ENCODE measurements at places on chromosomes 2 and 18.

DNA sequence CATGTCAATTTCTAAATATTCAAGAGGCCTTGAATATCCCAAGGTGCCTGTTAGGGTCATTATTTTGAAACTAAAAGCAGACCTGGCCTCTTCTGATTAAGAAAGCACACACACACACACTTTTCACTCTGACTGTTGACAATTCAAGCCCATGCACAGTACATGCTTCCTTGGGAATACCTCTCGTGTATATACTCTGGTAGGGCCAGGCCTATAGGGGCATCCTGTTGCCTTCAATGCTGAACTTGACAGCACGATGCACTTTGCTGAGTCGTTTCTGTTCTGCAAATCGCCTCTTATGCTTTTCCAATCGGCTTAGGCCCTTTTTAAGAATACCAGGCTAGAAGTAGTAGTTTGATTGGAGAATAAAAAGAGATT, 40.6 kb downstream of the IWS1 start:
- no peak for DNase-seq

- DNase-seq: no peak
Observed at GRCh38 chr2:11681722-11682589, 12.0 kb upstream of the NTSR2 start.

DNA sequence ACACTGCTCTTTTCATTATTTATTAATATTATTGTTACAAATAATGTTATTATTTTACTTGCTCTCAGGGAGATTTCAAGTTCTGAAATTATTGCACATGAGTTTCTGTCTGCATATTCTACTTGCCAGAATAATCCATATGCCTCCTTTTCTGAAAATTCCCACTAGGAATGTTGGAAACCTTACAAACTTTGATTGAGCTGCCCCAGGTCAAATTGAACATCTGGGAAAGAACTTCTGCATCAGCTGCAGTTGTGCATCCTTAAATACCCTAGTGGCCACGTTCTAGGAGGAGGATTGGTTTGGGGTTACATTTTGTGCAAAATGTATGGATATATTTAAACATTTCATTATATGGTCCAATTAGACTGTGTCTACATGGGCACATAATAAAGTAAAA, 1302.7 kb upstream of the PIK3C3 start:
- DNase-seq: no peak

GRCh38 chr2:230224458-230224857, 1.1 kb upstream of the SP140 start:
- DNase-seq: no peak

DNA sequence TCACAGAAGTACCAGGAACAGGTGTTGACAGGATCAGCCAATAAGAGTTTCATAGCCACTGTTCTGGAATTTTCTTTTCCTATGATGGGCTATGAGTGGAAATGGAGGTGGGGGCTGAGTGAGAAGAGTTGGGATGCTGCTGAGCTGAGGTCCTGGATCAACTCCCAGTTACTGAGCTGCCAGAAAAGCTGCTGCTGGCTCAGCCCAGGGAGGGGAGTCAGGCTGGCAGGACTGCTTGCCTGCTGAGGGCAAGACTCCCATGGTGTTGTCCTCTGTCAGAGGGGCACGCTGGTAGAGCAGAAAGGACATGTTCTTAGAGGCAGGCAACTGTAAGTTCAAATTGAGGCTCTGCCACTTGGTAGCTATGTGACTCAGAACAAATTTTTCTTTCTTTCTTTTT, 11.8 kb downstream of the TPGS2 start:
- DNase-seq: no peak

- DNase-seq: no peak
Observed at GRCh38 chr2:65586516-65586915, 154.1 kb upstream of the SPRED2 start.

DNA sequence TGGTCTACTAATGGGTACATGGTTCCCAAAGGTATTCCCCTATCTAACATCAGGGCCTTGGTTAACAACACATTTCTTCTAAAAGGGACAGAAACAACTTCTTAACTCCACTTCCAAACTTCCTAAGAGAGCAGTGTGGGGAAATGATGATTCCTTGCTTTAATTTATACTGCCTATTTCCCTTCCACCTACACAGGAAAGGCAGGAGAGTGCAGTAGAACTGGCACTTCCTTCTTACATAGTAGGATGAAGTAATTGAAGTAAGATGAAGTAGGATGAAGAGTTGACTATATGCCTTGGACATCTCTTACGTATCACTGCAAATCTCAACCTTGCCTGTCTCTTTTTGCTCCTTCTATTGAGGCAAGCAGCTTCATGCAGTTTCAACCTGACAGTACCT, 54.7 kb downstream of the CD28 start:
- DNase-seq: no peak

- no peak for DNase-seq
Observed at GRCh38 chr2:10452312-10452711, 4.2 kb upstream of the ODC1 start.

DNA sequence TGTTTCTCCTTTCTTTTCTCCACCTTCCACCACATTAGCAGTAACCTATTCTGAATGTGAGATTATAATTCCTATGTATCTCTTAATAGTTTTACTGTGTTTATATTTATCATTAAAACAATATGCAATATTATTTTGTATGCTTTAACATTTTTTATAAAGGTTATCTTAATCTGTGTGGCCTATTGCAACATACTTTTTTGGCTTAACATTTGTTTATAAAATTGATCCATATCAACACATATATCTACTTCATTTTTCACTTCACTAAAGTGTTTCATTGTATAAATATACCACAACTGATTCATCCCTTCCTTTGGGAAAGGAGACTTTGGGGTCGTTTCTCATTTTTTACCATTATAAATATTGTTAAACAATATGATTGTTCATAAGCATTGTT, 48.6 kb downstream of the ATP9B start:
- no peak for DNase-seq

DNA sequence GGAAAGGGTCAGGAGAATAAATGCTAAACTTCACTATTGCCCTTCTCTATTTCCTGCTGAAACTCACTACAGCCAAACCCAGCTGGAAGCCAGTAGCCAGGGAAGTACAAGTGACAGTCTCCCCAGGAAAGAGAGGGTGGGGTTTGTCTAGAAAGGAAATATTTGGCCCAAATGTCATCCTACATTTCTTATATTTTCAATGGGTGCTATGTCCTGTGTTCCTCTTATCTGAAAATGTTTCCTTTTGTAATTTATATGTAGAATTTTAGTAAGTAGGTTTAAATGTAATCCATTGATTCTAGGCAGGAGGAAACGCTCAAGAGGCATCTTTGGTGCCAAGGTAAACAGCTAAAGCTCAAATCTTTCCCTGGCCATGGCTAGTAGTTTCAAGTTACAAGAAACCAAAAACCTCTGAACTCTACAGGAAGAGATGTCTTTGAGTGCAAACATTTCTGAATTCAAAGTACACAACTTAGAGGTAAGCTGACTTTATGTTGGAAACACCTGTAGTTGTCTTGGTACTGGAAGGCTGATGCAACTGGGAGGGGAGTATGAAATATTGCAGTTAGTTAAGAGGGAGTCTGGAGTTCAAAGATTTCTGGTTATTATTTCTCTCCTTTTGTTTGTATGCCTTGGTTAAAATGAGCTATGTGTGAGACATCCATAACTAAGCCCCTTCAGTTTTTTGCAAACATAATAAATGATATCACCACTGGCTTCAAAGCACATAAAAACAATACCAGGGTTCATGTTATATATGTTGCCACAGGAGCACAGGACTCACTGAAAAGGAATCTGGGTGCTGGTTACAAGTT, 356.1 kb upstream of the ZC3H15 start:
- no peak for DNase-seq

DNA sequence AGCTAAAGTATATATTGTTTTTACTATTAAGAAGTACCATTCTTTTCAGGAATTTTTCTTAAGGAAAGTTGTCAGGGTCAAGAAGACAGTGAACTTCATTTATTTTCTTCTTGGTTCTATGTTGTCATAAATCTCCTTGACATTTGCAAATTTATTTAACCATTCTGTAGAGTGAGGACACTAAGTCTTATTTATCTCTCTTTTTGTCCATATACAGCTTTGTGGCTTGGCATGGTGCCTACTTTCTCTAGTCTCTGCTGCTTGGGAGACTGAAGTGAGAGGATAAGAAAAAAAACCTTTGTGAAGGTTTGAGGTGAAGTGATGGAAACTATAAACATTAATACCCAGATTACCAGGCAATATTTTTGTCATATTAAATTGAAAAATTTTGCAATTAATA, 1389.4 kb downstream of the SUCLG1 start:
- DNase-seq: no peak

DNA sequence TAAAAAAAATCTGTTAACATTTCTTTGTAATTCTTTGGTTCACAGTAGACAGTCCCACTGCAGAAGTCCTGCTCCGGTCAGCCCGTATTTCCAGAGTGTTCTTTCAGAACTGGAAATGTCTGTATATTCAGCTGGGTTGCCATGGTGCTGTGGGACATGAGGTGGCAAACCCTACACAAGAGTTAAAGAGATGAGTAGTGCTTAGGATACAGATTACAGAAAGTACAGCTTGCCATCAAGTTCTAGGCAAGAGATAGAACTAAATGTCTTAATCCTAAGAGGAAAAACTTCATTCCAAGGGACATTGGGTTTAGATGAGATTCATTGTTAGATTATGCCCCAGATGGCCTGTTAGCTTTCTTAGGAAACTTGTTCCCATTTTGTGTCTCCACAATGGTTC, 60.1 kb downstream of the FMNL2 start:
- DNase-seq: no peak

- no peak for DNase-seq
Observed at GRCh38 chr2:232024457-232024856, 62.9 kb downstream of the DIS3L2 start.

GRCh38 chr2:86225581-86225980, 26.3 kb downstream of the MRPL35 start:
- peak; percentile 74 for DNase-seq

GRCh38 chr18:24702001-24702515, 241.6 kb downstream of the HRH4 start:
- DNase-seq: no peak

GRCh38 chr18:46079336-46079735, 7.3 kb upstream of the PSTPIP2 start:
- no peak for DNase-seq

DNA sequence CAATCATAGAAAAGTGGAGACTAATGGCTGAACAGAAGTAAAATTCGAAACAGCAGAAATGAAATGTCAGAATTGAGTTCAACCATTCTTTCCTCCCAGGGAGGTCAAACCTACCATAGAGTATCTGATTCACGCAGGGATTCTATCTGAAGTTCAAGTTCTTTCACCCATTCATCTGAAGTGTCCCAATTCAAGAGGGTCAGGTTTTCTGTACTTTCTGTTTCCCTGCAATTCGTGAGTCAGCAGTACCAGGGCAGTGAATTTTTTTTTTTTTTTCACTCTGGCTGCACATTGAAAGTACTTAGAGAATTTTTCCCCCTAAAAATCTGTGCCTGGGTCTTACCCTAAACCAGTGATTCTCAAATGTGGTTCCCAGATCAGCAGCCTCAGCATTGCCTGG, 40.9 kb upstream of the CCDC88A start:
- DNase-seq: no peak

DNA sequence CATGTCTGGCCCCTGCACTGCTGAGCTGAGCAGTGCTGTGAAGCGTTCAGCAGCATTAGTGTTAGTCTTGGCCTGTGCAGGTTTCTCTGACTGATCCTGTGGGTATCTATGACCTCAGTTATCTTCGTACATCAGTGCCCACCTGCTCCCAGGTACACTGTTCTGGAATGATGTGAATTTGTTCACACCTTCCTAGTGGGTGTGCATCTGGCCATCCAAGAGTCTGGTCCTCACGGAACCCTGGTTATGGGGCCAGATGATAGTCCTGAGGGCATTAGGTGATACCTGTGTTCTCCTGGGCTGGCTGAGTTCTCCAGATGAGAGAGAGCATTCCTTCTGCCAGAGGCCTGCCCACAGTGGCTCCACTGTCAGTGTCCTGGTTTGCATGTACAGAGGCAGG, 57.2 kb downstream of the INPP4A start:
- no peak for DNase-seq

- DNase-seq: no peak
Observed at GRCh38 chr18:46338205-46338604, 234.0 kb downstream of the HAUS1 start.

DNA sequence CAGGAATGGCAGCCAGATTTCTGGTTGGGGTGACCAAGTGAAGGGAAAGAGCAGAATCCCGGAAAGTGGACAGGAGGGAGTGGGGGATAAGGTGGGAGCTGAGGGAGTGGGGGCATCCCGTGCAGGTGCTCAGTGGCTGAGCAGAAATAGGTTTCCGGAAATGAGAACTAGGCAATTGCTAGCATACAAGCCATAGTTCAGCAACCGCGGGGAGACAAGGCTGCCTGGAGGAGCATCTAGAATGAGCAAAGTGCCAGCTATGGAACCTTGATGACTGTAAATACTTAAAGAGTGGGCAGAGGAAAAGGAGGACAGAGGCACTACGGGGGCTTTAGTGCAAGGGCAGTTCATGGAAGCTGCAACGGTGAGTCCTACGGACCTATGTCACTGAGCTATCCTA, 220.2 kb downstream of the BCL11A start:
- DNase-seq: no peak

- DNase-seq: no peak
Observed at GRCh38 chr2:210541290-210541902, 15.0 kb upstream of the CPS1 start.

DNA sequence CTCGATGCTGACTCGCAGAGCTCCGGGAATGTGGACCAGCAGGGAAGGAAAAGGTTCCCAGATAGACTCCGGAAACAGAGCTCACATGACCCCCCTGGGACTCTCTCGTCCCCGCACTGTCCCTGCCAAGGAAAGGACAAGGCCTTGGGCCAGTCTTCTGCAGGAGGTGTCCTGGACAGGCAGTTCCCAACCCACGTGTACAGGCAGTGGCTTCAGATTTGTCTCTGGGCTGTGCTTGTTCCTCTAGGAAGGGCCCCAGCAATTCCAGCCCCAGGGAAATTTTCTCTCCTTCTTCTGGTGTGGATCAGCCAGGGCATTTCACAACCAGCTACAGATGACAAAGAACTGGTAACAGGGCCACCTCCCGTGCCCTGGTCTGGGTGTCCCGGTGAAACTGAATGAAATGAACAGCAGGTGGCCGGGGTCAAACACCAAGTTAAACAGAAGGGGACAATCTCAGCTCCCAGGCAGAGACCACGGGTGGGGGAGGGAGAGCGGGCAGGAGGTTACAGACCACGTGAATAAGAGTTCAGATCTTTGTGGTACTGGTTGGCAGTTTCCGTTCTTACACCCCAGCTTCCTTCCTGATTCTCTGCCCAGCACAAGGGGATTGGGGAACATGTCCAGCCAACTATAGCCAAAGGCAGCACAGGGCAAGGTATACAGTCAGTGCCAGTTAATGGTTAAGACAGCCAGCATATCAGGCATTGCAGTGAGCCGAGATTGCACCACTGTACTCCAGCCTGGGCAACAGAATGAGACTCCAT, 52.2 kb upstream of the CAB39 start:
- DNase-seq: peak; percentile 61
